RKO (cell line): ENCODE measurements at places on chromosomes 12 and 14.
A peak's percentile ranks its signal among the peaks of the same experiment; 100 is the strongest.

GRCh38 chr12:52636189-52636588 is 15.8 kb downstream of the KRT2 start:
- no peak for DNase-seq

DNA sequence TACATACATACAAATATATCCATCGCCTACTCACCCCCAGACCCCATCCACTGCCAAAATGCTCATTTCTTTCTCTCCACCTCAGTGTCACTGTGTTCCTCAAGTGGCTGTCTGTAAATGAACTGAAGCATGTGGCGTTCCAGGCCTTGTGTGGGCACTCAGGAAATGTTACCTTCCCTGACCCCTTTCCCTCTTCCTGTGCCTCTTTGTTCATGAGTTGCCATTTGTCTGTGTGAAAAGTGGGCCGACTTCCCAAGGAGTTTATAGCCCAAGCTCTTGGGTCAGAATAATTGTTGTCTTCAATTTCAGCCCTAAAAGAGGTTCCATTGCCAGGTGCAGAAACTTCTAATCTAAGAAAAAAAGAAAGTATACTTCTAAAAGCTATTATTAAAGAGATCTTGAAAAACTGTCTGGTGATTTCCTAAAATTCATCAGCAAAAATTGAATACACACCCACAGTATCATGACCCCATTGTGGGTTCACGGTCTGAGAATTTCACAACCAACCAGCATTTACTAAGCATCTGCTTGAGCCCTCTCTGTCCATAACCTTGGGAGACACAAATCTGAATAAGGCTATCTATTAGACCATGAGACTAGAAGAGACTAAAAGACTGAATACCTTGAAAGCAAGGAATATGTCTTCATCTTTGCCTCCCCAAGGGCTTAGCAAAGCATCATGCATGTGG is 201.4 kb upstream of the EEA1 start:
- DNase-seq = no peak

DNA sequence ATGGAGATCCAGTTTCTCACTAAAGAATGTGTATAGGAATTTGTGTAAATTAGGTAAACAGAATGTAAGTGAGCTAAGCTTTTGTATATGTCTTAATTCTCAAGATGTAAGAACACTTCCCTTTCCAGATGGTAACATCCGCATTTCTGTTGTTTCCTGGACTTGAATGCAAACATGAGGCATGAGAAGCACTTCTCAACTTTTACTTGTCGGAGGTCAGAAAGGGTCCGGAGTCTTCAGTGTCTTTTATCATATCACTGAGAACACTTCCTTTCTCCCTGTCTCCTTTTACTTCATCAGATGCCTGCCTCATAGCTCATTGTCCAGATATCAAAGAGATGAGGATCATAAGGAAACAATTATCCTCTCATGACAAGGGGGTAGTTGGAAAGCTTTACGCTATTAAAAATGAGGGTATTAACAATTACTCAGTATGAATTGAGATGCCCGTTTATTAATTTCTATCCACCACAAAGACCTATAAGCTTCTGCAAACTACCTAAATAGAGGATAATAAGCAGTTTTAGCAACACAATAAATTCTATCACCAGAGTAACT is 214.1 kb upstream of the FLRT2 start:
- no peak for DNase-seq

- no peak for DNase-seq
Observed at GRCh38 chr12:95342008-95342407, 124.4 kb downstream of the VEZT start.

DNA sequence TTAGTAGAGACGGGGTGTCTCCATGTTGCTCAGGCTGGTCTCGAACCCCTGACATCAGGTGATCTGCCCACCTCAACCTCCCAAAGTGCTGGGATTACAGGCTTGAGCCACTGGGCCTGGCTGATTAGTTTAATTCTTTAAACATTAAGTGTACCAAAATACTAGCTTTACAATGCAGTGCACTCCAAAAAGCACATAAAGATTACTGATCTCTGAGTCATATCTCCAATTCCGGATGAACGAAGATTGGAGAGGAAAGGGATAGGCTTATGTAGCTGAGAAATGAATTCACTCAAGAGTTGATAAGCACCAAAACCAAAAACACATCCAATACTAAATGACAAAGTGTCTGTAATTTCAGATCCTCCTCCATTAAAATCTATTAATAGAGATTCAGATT is 15.1 kb downstream of the NAV3 start:
- peak; percentile 26 for DNase-seq

DNA sequence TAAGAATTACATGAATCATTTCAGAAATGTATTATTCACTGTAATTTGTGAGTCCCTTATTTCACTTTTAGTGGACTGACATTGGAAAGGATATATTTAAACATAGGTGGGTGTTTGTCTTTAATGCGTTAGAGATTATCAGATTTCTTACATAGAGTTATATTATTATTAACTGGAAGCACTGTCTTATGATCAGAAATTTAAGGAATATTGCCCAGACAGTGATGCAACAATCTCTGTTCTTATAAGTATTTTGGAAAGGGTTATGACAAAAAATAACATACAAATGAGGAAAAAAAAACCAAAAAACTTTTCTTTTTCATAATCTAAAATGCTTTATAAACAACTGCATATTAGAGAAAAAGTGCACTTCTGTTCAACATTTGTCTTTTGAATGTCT is 836.6 kb downstream of the SLC6A15 start:
- DNase-seq = no peak

- no peak for DNase-seq
Observed at GRCh38 chr14:50233166-50233950, 2.0 kb upstream of the SOS2 start.

DNA sequence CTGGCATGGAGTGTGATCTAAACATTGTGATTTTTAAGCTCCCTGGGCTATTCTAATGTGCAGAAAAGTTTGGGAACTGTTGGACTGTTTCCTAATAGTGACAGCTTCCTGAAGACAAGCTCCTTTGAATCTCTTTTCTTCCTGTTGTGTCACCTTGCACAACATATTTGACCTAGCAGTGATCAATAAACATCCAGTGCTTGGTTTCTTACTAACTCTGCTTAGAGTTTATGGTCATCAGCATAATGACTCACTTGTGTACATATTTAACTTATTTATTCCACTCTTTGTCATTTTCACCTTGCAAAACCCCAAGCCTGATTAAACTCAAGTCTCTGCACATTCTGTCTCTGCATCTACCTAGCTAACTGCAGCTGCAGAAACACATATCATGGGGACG is 27.3 kb upstream of the TBC1D30 start:
- no peak for DNase-seq

DNA sequence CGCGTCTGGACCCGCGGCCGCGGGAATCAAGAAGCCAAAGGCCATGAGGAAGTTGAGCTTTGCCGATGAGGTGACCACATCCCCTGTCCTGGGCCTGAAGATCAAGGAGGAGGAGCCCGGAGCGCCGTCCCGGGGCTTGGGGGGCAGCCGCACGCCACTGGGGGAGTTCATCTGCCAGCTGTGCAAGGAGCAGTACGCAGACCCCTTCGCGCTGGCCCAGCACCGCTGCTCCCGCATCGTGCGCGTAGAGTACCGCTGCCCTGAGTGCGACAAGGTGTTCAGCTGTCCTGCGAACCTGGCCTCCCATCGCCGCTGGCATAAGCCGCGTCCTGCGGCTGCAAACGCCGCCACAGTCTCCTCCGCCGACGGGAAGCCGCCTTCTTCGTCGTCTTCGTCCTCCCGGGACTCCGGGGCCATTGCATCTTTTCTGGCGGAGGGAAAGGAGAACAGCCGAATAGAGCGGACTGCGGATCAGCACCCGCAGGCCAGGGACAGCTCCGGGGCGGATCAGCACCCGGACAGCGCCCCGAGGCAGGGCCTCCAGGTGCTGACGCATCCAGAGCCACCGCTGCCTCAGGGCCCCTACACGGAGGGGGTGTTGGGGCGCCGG is 1.0 kb downstream of the INSM2 start:
- no peak for DNase-seq

GRCh38 chr14:44914849-44915248 is 46.9 kb downstream of the KLHL28 start:
- DNase-seq = no peak

DNA sequence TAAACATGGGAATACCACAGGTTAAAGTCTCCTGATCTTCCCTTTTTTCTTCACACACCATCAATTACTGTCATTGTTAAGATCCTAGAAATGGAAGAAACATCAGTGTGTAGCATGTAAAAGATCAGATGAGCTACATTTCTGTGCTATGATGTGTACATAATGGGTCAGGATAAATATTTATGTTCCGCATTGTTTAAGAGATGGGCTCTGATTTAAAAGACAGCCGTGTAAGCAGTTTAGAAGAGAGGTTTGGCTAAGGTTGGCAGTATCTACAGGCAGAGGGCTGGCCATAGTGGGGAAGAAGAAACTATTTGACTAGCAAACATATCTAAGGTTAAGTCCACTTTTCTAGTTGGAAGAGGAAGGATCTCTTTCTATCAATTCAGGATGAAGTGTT is 49.4 kb downstream of the LRRC9 start:
- no peak for DNase-seq

- DNase-seq = peak; percentile 35
Observed at GRCh38 chr12:32437095-32437515, 37.7 kb downstream of the FGD4 start.

DNA sequence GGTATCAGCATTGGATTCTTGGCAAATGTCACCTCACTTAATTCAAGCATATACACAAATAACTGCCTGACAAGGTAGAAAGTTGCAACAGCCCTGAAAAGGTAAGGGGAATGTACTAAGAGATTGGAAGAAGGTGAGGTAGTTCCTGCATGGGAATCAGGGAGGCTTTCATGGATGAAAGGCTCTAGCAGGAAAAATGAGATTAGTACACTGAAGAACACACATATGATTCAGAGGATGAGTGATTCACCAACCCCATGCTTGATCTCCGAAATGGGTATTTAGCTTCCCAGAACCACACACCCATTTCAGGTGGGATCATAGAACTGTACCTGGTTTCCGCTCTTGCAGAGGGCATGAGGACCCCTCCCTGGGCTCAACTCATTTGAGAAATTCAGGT is 65.8 kb downstream of the PAH start:
- DNase-seq = no peak

DNA sequence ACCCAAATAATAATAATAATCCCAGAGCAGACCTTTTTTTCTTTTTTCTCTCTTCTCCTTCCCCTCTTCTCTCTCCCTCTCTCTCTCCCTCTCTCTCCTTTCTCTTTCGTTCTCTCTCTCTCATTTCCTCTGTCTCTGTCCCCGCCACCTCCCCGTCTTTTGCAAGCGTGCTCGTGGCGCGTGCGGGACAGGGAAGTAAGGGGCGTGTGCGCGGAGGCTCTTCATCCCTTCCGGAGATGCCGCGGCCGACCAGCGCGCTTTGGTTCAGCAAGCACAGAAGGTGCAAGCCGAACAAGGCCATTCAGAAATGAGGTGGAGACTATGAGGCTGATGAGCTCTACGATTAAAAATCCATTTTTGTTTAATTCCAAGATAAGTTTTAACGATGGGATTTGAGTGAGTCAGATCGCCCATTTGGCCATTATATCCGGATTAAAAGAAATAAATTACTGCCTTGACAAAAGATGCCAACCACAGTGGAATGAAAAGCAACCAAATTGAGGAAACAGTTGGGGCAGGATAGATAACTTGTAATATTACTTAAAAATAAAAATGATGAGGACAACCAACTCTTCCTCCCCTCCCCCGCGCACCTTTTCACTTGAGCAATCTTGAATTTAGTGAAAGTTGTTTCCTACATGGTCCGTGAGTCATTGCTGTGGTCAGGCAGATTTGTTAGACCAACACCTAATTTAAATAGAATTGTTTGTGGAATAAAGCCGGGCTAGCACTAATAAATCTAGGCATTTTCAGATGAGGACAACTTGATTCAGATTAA is 1.2 kb upstream of the AMIGO2 start:
- no peak for DNase-seq

GRCh38 chr14:90255871-90256270 is 482 bp upstream of the PSMC1 start:
- DNase-seq = peak; percentile 49

DNA sequence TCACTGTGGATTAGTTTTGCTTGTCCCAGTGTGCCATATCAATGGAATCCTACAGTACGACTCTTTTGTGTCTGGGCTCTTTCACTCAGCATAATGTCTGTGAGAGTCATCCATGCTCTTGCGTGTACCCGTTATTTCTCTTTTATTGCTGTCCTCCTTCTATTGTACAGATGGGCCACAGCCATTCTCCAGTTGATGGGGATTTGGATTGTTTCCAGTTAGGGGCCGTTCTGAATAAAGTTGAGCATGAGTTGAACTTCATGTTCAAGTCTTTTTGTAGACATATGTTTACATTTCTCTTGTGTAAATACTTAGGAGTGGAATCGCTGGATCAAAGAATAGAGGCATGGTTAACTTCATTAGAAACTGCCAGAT is 38.3 kb downstream of the MYO1H start:
- DNase-seq = no peak

- DNase-seq = no peak
Observed at GRCh38 chr12:68958322-68958721, 25.4 kb upstream of the CPM start.

- DNase-seq = no peak
Observed at GRCh38 chr12:12836571-12836970, 23.4 kb downstream of the DDX47 start.

- DNase-seq = no peak
Observed at GRCh38 chr12:106845902-106846301, 71.4 kb downstream of the RIC8B start.

DNA sequence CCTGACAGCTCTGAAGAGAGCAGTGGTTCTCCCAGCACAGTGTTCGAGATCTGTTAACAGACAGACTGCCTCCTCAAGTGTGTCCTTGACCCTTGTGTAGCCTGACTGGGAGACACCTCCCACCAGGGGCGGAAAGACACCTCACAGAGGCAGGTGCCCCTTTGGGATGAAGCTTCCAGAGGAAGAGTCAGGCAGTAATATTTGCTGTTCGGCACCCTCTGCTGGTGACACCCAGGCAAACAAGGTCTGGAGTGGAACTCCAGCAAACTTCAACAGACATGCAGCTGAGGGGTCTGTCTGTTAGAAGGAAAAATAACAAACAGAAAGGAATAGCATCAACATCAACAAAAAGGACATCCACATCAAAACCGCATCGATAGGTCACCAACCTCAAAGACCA is 21.6 kb upstream of the ABCC9 start:
- no peak for DNase-seq

- no peak for DNase-seq
Observed at GRCh38 chr12:116529686-116530085, 29.5 kb upstream of the MAP1LC3B2 start.

- DNase-seq = no peak
Observed at GRCh38 chr14:76877871-76878270, 51.7 kb downstream of the LRRC74A start.

- DNase-seq = no peak
Observed at GRCh38 chr12:117037289-117038022, 61.8 kb downstream of the TESC start.

GRCh38 chr12:117032593-117033381 is 66.4 kb downstream of the TESC start:
- DNase-seq = no peak

DNA sequence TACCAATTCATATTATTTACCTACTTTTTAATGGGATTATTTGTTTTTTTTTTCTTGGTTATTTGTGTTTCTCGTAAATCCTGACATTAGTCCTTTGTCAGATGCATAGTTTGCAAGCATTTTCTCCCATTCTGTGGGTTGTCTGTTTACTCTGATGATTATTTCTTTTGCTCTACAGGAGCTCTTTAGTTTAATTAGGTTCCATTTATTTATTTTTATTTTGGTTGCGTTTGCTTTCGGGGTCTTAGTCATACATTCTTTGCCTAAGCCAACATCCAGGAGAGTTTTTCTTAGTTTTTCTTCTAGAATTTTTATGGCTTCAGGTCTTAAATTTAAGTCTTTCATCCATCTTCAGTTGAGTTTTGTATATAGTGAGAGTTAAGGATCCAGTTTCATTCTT is 289.9 kb downstream of the AKAP6 start:
- no peak for DNase-seq

GRCh38 chr12:51424662-51425539 is at the start of gene SLC4A8:
Gene SLC4A8 (plus strand): TSS chr12:51424831. CDS start chr12:51424988, 157 bp downstream.
- no peak for DNase-seq
